SK-N-SH (cell line): ENCODE measurements at places on chromosomes 6 and 20. TPM values are rescaled to one million over a fixed set of nuclear protein-coding genes. Genes with fewer than 3 reads are reported as not detected.

Gene GABRR2
- 0.08 and 0.18 TPM in 2 replicates for polyA plus RNA-seq

Gene KCNK5
- 0.03 TPM in 1 of 2 replicates, not detected in the other for polyA plus RNA-seq

Gene RIPPLY2
- polyA plus RNA-seq: 0.33 and 1.3 TPM in 2 replicates

Gene ZNF334
- polyA plus RNA-seq: 4.5 and 5.5 TPM in 2 replicates

Gene TGM3
- not detected in 2 replicates for polyA plus RNA-seq

Gene BPIFB1
- not detected in 2 replicates for polyA plus RNA-seq

Gene IFT52
- 34.0 and 42.4 TPM in 2 replicates for polyA plus RNA-seq

Gene ANGPT4
- not detected in 2 replicates for polyA plus RNA-seq

Gene MAS1
- polyA plus RNA-seq: not detected in 2 replicates

Gene DEFB124
- 0.26 and 0.49 TPM in 2 replicates for polyA plus RNA-seq

Gene EPHA7
- polyA plus RNA-seq: under 0.01 TPM in 1 of 2 replicates, not detected in the other

Gene TTK
- 3.6 and 4.1 TPM in 2 replicates for polyA plus RNA-seq

Gene BNIP5
- polyA plus RNA-seq: not detected in 2 replicates

Gene SLC23A2
- polyA plus RNA-seq: 14.0 and 14.2 TPM in 2 replicates

Gene GTSF1L
- not detected in 2 replicates for polyA plus RNA-seq

Gene MYLK4
- 0.16 and 0.18 TPM in 2 replicates for polyA plus RNA-seq

Gene KCNK16
- polyA plus RNA-seq: not detected in 2 replicates

Gene HEY2
- polyA plus RNA-seq: not detected in 2 replicates

Gene THBS2
- polyA plus RNA-seq: 105 and 166 TPM in 2 replicates

Gene AKAP7
- 0.58 and 0.75 TPM in 2 replicates for polyA plus RNA-seq

Gene PRICKLE4
- 3.9 and 5.0 TPM in 2 replicates for polyA plus RNA-seq

Gene ZFP57
- not detected in 2 replicates for polyA plus RNA-seq

Gene DLL1
- 0.08 and 0.25 TPM in 2 replicates for polyA plus RNA-seq

Gene SLC35F1
- polyA plus RNA-seq: under 0.01 TPM in 1 of 2 replicates, not detected in the other

Gene CDSN
- polyA plus RNA-seq: 0.02 TPM in 1 of 2 replicates, not detected in the other

Gene CRYBG1
- polyA plus RNA-seq: 13.8 and 14.9 TPM in 2 replicates

Gene SGK2
- polyA plus RNA-seq: 0.21 and 0.57 TPM in 2 replicates

Gene BCAS1
- polyA plus RNA-seq: not detected in 2 replicates

Gene KIAA0408
- 4.0 and 5.9 TPM in 2 replicates for polyA plus RNA-seq

Gene NOTCH4
- polyA plus RNA-seq: 2.5 and 2.8 TPM in 2 replicates

Gene APOM
- polyA plus RNA-seq: 6.8 and 7.2 TPM in 2 replicates

Gene PEDS1
- 18.3 and 18.4 TPM in 2 replicates for polyA plus RNA-seq

Gene TRIM15
- not detected in 2 replicates for polyA plus RNA-seq

Gene KHDC1L
- 0.16 and 0.18 TPM in 2 replicates for polyA plus RNA-seq

Gene ZBTB46
- polyA plus RNA-seq: 0.11 and 0.15 TPM in 2 replicates

Gene KCNB1
- polyA plus RNA-seq: 0.82 and 1.1 TPM in 2 replicates

Gene LRRN4
- polyA plus RNA-seq: 0.05 TPM in 1 of 2 replicates, not detected in the other

Gene CTAGE9
- polyA plus RNA-seq: not detected in 2 replicates

Gene MARCKS
- polyA plus RNA-seq: 54.4 and 61.4 TPM in 2 replicates

Gene OR2J1
- polyA plus RNA-seq: not detected in 2 replicates

Gene HTR1B
- polyA plus RNA-seq: 0.63 and 0.76 TPM in 2 replicates

Gene LRRC73
- 0.73 and 0.89 TPM in 2 replicates for polyA plus RNA-seq

Gene POM121L2
- polyA plus RNA-seq: not detected in 2 replicates

Gene RAD21L1
- polyA plus RNA-seq: 0.03 TPM in 1 of 2 replicates, not detected in the other

Gene FAM83C
- polyA plus RNA-seq: not detected in 2 replicates

Gene GPR6
- polyA plus RNA-seq: not detected in 2 replicates
